ENCODE measurements at places on chromosomes 13 and 19.

DNA sequence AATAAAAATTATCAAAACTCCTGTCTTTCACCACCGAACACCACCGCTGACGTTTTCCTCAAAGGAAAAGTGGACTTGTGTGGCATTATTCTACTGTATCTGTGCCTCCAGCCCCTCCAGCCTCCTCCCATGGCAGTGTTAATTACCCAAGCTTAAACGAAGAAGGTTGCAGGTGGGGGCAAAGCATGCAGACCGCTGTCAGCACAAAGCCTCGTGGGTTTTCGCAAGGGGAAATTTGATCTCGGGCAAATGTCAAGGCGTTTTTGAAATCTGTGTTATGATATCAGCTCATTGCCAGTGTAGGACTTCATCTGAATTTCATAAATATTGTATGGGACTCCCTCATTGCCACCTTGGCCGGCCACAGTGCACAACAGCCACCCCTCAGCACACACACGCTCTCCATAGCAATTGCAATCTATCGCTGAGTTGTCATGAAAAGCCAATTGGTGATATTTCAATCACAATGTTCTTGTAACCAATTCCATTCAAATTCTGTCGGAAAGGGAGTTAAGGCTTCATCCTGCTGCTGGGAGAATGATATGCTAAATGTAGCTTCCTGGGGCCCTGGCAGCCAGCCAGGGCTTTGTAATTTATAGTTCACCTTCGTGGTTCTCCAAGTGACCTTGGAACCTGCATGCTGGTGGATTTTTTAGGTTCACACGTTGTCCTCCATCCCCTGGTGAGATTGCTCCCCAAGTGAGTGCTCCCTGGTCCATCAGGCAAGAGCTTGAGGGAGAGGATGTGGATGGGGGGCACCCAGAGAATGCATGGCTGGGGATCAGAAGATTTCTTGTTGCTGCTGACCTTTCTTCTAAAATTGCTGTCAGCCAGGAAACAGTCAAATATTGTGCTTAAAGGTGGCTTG lies 16.6 kb downstream of the CHST8 start:
- no peak for DNase-seq

- DNase-seq, result no peak
These were observed 4.9 kb downstream of the HRC start for GRCh38 chr19:49150106-49150943.

DNA sequence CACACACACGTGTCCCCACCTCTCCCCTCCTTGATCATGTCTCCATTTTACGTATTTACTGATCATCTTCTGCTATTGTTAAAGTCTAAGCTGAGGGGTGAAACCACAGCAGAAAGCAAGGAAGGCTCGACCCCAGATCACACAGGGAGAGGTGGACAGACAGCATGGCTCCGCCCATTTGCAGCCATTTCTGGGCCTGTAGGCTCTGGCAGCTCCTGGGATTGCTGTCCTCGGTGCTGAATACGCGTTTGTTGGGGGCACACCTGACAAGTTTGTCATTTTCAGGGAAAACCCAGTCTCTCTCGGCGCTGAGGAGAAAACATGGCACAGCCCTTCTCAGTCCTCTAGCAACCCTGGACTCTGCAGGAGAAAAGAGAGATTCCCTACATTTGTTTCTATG lies 8.0 kb downstream of the TMEM86B start:
- no peak for DNase-seq

DNA sequence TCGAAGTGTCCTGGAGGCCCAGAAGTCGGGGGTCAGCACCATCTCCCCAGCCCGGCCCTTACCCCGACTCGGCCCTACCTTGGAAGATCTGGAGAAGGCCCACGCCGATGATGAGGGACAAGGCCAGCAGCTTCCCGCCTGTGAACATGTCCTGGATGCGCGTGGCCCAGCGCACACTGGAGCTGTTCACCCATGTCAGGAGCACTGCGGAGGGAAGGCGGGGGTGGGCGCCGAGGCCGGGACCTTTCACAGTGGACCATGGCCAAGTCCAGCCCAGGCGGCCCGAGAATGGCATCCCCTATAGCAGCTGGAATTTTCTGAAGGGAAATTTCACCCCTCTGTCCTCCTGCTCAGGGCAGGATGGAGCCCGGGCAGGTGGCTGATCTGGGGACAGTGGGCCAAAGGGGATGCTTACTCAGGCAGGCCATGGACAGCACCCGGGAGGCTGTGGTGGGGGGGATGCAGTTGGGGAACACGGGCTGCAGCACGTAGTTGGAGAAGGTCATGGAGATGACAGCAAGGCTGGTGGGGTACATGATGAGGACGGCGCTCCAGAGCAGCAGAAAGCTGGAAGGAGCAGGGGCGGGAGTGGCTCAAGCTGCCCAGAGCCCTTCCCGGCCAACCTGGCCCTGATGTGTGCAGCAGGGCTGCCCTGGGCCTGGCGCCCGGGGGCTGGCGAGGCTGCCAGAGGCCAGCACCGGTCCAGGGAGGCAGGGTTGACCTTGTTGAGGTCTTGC lies 13.0 kb downstream of the SLC7A10 start:
- no peak for DNase-seq

DNA sequence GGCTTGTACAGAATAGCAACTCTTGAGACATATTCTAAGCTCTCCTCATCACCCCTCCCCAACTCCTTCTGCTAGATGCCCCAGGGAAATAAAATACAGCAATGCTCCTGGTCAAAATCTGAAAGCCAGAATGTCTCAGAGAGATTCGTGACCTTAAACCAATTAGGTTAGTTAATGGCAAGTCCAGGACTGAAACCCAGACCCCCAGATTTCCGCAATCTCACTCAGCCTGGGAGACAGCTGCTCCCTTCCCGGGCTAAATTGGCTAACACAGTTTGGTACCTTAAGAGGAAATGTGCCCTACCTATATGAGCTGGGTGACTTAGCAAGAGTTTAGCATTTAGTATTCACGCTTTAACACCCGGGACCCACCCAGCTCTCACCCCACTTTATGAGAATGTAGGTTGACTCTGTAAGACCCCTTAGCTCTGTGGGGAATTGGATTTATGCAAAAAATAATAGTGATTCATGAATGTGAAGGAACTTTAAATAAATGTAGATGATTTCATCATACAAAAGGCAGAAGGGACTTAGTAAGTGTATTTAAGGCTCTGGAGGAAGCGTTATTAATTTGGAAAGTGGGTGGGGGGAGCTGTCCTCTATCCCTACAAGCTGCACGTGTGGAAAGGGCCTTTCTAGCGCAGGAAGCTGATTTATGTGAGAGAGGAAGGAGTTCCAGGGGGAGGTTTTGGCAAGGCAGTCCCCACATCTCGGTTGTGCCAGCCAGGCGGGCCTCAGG lies 1.1 kb downstream of the DLEU7 start:
- no peak for DNase-seq

GRCh38 chr13:33281951-33282595 lies 3.5 kb downstream of the STARD13 start:
- DNase-seq, result peak; percentile 47

GRCh38 chr13:36069881-36070366 lies 61.3 kb downstream of the DCLK1 start:
- no peak for DNase-seq

DNA sequence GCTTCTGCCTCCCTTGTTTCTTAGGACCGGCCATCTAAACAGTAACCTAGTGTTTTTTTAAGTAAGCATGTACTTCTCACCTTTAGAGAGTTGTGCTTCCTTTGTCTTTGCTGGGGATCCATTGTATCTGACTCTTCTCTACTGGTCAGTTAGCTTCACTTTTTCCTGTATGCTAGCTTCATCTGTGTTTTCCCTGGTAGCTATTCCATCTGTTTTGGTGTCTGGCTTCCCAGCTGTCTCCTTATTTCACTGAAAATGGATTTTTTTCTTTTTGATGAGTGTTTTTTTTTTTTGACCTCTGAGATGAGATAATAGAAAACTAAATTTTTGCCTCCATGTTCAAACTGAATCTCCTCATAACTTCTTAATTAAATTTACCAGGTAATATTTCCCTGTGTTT lies 637.0 kb upstream of the SLC10A2 start:
- no peak for DNase-seq

DNA sequence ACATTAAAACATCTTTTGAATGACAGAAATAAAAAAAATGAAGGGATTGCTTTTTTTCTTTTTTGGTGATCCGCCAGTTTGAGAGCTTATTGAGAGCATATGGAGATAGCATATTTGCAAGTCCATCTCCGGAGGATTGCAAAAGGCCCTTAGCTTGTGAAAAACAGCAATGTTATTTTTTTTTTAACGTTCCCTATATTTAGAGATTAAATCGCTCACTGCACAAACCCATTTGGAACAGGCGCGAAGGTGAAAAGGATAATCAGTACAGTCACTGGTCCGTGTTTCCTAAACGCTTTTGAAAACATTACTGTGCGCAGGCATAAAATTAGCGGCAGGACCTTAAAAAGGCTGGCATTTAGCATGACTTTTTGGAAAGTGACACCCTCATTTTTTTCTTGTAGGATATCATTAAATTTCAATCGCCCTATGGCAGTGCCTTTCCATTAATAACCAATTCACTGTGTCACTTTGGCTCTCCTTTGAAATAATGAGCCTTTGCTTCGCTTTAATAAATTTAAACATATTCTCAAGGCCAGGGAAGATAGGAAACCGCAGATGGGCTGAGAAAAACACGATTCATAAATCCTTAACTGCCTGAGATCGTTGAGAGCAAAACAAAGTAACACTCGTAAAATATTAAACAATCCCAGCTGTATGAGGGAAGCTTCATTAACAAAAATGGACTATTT lies 342.2 kb downstream of the DACH1 start:
- DNase-seq, result no peak

DNA sequence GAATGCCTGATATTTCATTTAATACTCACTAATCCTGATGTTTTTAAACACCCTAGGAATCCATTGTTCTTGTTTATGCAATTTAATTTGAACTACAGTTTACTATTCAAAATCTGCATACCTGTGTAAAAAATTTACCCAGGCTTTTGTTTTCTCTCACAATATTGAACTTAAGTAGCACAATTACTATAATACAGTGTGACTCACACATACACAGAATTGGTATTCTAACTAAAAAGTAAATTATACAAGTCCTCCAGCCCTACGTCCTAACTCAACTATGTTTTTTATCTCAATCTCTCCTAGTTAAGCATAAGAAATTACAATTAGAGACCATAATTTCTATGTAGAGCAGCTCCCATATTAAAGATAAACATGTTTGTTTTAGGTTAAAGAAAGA lies 41.8 kb downstream of the MYCBP2 start:
- no peak for DNase-seq

- DNase-seq, result no peak
These were observed 7.2 kb downstream of the RPL36 start for GRCh38 chr19:5697022-5697889.

GRCh38 chr19:4042731-4043082 lies 24.0 kb downstream of the ZBTB7A start:
- DNase-seq, result no peak

- no peak for DNase-seq
These were observed 58.0 kb downstream of the MAP4K1 start for GRCh38 chr19:38559428-38560401.

DNA sequence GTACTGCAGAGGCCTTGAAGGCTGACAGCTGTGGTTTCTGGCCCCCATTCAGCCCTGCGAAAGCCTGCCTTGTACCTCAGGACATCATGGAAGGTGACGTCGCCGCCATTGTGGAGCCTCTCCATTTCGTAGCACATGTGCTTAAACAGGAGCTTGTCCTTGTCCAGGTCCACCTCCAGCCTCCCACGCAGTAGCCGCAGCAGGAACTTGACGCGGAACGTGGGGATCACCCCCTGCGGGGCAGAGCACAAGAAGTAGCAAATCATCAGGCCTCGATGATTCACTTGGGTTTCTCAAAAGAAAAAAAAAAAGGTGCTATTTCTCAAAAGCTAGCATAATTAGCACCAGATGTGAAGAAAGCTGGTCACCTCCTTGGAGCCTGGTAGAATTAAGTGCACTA lies 351.0 kb downstream of the NALCN start:
- DNase-seq, result no peak

DNA sequence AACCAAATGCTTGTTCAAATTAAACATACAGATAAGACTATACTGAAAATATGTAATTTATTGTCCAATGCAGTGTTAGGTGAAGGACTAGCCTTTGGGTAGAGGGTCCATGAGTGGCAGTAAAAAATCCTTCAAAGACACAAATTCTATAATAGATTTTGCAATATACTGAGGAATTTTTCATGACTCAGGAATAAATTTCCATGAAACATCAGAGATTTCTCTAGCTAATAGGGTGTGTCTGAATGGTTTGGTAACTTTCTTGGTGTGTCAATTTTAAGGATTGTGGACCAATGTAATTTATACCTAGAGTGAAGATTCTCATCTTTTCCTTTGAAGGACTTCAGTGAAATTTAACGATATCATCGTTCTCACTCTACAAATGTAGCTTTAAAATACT lies 546.7 kb downstream of the SLITRK5 start:
- DNase-seq, result no peak

- no peak for DNase-seq
These were observed 3.2 kb downstream of the CRLF1 start for GRCh38 chr19:18603255-18603957.

- no peak for DNase-seq
These were observed 1.9 kb upstream of the ITM2B start for GRCh38 chr13:48231080-48231479.

DNA sequence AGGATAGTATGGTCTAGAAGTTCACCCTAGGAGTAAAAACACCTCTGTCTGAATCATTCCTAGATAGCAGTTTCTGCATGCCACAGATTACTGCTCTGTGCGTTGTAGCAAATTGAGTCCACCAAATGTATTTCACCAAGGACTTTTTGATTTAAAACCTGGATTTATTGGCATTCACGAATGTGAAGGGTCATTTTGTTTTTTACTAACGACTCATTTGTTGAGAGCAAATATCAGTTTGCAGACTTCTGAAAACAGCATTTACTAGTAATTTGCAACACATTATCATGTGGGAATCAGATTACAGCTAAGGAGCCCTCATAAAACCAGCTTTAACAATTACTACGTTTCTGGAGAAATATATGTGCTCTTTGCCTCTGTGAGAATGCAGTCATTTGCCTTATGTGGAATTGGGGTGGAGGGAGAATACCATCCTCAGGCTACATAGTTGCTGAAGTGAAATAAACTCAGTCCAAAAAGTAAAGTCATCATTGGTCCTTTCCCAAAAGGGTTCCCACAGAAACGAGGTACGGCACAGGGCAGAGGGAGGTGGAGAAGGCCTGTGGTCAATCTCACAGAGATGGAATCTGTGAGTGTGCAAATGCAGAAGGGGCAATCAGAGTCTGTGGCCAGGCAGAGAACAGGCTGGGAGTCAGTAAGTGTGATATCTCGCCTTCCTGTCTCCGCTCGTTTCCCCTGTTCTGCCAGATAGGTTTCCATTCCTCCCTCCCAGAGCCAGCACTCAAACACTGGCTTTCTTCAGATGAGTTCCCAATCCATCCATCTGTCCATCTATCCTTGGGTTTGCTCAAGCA lies 63.1 kb downstream of the DLEU7 start:
- no peak for DNase-seq
